ENCODE measurements at places on chromosomes 3 and 15.

GRCh38 chr15:85706779-85707518 lies 87.8 kb downstream of the KLHL25 start:
- peak; percentile 49 for DNase-seq

DNA sequence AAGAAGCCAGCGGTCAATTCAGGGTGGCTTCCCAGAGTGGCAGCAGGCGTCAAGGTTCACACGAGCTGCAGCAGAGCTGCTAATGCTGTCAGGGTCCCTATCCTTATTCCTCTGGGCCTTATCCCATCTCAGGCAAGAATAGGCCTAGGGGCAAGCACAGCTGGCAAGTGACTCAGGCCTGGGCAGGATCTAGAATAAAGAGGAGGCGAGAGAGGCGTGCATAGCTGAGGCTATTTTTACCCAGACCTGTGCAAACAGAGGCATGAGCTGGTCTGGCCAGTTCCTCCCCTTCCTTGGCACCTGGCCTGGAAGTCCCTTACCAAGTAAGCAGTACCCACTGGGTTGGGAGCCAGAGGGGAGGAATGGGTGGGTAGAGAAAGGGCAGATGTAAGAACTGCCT lies 12.2 kb upstream of the VIPR1 start:
- DNase-seq: peak; percentile 9

- no peak for DNase-seq
Observed at GRCh38 chr15:51203797-51204196, 109.1 kb upstream of the TNFAIP8L3 start.

- peak; percentile 45 for DNase-seq
Observed at GRCh38 chr3:129182390-129183185, 1.1 kb downstream of the CNBP start.

GRCh38 chr3:8200996-8201395 lies 300.6 kb upstream of the LMCD1 start:
- DNase-seq: no peak

- DNase-seq: no peak
Observed at GRCh38 chr3:150741497-150742140, 21.4 kb downstream of the SIAH2 start.

DNA sequence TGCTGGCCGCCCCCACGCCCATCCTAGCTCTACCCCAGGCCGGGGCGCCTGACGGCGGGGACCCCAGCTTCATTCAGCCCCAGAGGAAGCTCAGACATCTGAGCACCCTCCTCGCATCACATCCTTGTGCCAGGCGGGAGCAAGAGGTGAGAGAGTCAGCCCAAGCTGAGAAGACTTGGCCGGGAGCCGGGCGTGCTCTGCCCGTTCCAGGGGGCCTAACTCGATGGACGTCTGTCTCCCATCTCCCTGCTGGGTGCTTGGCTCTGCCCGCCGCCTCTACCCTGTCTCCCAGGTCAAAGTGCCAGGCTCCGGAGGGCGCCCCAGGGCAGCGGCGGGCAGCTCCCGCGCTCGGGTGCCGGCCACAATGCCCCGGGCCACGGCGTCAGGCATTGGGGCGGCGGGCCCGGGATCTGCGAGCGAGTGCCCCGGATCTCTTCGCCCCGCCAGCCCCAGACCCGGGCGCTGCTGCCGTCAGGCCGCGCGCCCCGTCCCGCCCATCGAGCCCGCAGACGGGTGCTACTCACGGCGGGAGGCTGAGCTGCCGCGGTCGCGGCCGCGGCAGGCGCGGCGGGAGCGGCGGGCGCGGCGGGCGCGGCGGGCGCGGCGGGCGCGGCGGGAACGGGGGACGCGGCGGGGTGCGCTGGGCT lies 388 bp downstream of the DAPK2 start:
- DNase-seq: no peak

- no peak for DNase-seq
Observed at GRCh38 chr3:195820186-195820585, 8.5 kb upstream of the MUC4 start.

DNA sequence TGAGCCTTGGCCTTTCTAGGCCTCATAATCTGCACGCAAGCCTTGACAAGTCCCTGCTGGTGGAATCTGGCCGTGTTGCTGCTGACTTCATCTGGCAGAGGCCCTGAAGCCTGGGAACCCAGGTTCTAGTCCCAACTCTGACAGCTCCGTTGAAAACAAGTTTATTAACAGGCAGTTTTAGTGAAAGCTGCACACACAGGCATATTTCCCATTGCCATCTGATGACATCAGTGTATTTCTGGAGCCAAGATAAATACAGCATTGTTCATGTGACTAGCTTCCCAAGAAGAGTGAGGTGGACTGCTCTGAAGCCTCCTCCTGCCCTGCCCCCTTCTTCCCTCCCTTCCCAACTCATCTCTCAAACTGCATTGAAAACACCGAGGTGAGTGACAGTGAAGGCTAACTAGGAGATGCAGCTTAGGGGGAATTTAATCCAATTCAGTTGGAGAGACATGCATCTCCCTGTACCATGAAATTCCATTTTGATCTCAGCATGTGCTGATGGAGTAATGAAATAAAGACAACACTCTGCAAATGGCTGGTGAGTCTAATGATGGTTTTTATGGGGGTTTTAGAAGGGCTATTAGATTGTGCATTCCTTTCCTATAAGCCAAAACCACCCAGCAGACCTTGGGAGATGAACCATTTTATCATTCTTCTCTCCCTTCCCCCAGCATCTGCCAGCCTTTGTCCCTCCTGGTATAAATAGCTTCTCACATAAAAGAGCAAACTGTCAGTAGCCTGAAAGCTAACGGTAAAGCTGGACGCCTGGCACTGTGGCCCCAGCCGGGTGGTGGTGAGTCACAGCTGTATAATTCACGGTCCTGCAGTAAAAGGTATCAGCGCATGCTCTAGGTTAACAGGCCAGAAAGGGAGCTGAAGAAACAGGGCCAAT lies 38.0 kb downstream of the PRICKLE2 start:
- DNase-seq: no peak

DNA sequence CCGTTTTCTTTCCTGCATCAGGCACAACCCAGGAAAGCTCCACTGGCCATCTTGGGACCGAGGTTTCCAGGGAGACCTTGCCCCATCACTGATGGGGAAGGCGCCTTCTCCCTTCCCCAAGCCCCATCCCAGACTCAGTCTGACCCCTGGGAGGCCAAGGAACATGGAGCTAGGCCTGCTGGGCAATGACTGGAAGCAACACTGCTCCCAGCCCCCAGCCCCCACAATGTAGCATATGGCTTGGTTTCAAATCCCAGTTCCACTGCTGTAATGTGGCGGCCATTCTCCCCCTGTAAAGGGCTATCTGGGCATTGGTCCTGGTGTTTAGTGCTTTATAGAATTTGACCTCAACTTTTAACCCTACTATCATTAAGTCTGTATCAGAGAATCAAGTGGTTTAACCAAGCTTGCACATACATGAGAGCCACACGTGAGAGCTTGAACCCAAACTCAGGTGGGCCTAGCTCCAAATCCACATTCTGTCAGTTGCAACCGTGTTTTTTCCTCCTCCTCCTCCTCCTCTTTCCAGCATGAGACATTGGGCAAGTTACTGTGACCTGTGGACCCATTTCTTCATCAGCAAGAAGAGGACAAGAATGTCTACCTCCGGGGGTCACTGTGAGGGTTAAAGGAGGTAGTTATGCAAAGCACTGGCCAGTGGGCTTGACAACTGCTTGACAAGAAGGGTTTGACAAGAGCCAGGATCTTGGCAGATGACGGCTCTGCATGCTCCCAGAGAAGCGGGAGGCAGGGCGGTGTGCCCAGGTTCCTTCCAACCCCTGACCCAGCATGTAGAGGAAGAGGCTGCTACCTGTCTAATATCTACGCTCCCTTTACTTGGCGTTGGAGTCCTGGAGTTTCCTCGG lies 37.4 kb downstream of the KLHL25 start:
- no peak for DNase-seq

GRCh38 chr3:153372326-153372725 lies 210.3 kb downstream of the RAP2B start:
- DNase-seq: no peak

DNA sequence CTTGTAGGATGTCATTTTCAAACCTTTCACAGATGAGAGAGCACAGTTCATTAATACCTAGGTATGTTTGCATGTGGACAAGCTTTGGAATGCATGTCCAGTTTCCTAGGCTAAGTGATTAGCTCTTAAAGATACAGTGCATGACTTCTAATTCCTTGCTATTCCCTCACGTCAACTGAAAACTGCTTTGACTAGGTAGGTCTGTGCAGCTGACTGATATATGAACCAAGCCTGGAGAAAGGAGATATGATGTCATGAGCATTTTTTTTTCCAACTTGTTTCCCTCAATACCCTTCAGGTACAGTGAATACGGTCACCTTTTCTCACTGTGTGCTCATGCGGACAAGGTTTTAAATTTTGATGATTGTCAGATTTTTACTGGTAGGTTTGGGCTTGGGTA lies 41.6 kb upstream of the TASOR start:
- no peak for DNase-seq

DNA sequence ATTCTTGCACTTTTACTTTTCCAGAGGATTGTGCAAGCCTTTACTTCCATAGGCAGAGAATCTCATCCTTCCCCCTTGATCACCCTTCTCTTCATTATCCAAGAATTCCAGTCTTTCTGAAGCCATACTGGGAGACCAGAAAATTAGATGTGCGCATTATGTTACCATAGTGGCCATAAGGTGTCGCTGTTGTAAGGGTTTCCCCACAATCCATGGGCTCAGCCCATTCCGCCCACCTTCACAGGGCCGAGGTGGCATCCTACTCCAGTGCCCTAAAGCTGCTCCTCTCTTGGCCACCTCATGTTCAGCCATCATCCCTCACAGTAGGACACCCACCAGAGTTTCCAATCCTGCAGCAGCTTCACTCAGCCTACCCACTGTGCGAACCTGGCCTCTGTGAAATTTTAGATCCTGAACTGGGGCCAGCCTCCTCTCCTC lies 35.0 kb downstream of the CTSH start:
- no peak for DNase-seq

- DNase-seq: no peak
Observed at GRCh38 chr3:189278221-189278620, 106.5 kb downstream of the TPRG1 start.

DNA sequence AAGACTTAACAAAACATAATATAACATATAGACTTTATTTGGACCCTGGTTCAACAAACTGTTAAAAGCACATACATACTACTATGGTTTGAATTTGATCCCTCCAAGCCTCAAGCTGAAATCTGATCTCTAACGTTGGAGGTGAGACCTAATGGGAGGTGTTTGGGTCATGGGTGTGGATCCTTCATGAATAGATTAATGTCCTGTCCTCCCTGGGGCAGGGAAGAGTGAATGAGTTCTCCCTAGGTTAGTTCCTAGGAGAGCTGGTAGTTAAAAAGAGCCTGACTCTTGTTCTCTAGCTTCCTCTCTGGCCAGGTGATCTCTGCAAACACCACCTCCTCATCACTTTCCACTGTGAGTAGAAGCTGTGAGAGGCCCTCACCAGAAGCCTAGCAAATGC lies 36.4 kb downstream of the CLASP2 start:
- no peak for DNase-seq

DNA sequence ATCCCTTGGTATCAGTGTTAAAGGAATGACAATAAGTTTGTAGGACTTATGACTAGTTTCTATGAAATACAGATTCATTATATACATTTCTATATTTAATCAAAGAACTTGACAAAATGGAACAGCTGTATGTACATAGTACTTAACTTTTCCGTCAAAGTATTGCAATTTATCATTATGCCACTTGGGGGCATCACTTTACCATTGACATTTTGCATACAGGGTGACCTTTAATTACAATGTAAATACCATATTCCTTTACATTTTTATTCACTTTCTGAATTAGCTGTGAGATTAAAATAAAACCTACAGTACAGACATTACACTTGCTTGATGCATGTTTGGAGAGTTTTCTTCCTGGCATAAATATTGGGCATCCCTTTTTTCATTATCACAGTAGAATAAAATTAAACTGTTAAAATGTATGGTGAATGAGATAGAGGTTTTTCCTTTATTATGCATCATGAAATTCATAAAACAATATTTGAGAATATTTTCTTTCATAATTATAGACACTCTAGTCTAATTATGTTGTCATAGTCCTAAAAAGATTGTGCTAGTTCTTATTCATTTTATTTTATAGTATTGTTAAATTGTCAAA lies 6.9 kb downstream of the NEK11 start:
- DNase-seq: no peak

DNA sequence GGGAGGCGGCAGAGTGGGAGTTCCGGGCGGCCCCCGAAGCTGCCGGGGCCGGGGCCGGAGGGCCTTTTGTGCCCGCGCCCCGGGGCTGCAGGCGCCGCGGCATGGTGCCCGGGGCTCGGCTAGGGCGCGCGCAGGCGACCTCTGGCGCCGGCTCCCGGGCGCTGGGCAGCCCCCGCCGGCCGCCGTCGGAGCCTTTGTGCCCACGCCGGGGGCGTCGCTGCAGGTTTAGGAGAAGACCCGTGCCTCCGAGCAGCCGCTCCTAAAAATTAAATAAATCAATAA lies 299 bp downstream of the PAQR9 start:
- DNase-seq: no peak

DNA sequence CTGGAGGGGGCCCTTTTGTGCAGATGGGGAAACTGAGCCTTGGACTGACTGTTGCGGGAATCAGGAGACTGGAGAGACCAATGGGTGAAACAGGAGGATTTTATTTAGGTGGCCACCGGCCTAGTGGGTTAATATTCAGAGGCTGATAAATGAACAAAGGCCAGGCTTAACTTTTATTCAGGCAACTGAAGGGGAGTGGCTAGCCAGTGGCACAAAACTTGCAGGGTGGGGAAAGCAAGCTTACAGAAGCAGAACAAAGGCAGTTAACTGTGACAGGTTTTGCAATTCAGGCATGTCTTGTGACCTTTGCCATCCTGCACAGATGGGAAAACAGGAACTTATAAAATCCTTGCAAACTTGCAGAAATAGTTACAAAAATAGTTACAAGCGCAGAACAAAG lies 24.9 kb upstream of the ACAD9 start:
- DNase-seq: no peak

DNA sequence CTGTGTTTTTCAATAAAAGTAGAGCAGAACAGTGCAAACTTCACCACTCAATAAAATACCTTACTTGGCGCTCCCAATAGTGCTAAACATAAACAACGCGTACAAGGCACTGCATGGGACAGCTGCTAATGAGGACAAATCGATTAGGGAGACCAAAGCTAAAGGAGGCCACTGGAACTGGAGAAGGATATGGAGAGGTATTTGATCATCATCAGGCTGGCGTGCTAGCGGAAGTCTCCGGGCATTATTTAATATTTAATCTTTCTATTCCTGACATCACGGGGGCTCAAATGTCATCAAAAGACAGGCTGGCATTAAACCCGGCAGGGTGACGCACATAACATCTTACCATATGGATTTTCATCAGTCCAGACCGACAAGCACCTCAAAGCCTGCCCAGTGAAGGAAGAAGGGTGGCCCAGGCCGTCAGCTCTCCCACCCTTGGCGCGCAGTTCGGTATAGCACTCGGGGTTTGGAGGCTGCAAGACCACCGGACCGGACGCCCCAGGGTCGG lies 604 bp downstream of the CCPG1 start:
- no peak for DNase-seq
